ENCODE measurements at places on chromosomes 3 and 15.

DNA sequence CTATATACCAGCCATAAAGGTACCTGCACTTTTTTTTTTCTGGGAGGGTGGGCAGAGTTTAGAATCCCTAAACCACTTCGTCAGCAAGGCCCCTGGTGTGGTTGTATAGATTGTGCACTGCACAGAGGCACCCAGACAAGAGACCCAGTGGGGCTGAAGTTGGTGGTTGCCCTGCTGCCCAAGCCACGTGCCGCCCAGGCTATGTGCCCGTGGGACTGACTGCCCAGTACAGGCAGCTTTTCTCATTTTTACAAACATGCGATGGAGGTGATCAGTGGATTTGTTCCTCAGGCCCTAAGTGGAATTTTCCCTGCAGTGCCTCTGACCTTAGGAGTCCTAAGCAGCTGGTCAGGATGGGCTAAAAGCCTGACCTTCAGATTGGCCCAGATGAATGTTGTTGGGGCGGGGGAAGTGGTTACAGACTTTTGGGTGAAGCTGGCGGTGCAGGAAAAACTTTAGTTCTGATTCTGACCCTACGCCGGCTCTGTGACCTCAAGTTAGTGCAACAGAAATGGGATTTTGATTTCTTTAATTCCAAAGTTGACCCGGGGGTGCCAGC is 34.9 kb upstream of the LIMD1 start:
- DNase-seq = no peak

GRCh38 chr15:90002428-90002844 is 1.3 kb downstream of the ZNF710 start:
- DNase-seq = no peak

GRCh38 chr15:36161771-36162212 is 417.6 kb upstream of the CDIN1 start:
- peak; percentile 47 for DNase-seq

GRCh38 chr3:39168156-39168780 is 14.9 kb upstream of the CSRNP1 start:
- no peak for DNase-seq

GRCh38 chr3:138186221-138186620 is 880 bp upstream of the ARMC8 start:
- no peak for DNase-seq

- no peak for DNase-seq
These were observed 19.6 kb downstream of the OXNAD1 start for GRCh38 chr3:16284633-16285032.

DNA sequence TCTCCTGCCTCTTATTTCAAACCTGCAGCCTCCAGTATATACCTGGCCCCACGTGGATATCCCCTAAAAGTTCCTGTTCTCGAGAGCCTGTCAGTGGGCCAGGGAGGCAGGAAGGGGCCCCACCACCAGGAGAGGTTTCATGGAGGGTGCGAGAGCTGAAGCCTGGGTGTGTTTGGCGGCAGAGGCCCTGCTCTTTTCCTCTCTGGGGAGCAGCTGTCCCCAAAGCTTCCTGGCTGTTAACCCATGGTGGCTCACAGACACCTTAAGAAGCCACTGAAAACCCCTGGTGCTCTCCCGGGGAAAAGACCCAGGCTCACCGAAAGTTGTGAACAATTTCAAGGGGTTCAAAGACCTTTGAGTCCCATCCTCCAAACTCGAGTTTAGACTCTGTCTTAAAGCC is 1.1 kb downstream of the PRRT3 start:
- no peak for DNase-seq

- no peak for DNase-seq
These were observed 46.3 kb upstream of the TCAIM start for GRCh38 chr3:44292276-44292675.

- no peak for DNase-seq
These were observed 336.2 kb downstream of the ERC2 start for GRCh38 chr3:56131974-56132590.

DNA sequence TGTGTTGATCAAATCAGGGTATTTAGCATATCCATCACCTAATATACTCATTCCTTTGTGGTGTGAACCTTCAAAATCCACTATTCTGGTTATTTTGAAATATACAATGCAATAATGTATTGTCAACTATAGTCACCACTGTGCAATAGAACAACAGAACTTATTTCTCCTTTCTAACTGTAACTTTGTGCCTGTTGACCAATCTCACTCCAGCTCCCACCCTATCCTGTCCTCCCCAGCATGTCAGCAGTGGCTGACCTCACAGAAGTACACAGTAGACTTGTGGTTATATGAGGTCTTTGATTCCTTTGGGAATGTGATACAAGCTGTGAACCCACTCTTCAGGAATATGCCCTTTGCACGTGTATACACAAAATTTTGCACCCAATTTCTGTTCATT is 64.2 kb downstream of the ECT2 start:
- no peak for DNase-seq

GRCh38 chr3:15175605-15176004 is 30.4 kb upstream of the CAPN7 start:
- DNase-seq = no peak

- DNase-seq = peak; percentile 1
These were observed 123.9 kb upstream of the MEF2A start for GRCh38 chr15:99441871-99442251.

GRCh38 chr3:162441716-162442115 is 945.1 kb downstream of the OTOL1 start:
- DNase-seq = no peak

DNA sequence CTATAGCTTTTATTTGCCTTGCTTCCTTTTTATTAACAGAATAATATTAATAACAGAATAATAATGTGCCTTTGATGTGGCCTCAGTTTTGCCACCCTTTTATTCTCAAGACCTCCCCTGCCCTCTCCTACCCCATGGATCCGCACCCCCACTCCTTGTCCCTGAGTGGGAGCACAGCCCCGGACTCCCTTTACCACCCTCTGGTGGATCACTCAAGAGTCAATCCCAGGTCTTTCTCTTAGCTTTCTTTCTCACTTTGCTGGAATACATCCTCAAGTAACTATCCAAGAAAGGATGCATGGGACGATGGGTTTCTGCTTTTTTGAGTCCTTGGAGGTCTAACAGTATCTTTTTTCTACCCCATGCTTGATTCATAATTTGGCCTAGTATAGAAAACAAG is 63.4 kb downstream of the KLF13 start:
- DNase-seq = no peak

GRCh38 chr3:160671231-160671630 is 5.7 kb upstream of the ARL14 start:
- DNase-seq = no peak

DNA sequence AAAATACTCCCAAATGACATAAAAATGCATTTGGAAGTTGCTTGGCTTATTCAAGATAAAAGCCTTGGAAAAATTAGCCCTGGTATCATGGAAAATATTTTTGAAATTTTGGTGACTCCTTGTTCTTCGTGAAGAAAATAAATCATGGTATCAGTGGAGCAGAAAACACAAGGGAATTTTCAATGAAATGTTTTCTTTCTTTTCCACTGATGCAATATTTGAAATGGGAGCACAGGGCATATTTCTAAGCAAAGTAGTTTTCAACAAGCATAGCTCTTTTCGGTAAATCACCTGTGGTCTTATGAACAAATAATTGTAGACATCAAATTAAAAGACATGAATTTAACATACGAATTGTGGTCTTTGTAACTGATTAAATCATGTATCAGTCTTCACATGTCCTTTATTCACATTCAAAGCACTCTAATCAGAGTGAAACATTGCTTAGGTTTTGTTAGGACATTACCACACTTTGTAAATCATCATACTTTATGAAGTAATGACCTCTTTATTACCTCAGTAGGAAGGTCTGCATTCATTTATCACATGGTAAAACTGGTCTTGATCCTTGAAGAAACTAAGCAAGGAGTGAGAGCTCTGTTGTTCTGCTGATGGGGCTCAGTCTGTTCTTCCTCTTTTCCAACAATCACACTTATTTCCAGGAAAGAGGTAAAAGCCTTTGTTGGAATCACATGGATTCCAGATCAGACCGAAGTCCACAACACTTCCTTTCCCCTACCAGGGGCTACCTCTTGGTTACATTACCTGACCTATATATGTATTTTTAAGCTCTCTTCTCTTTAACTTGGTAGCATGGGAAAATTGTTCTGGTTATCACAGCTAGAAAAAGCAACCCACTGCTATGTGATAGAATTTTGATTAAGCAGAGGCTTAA is 413.5 kb upstream of the THBS1 start:
- no peak for DNase-seq

DNA sequence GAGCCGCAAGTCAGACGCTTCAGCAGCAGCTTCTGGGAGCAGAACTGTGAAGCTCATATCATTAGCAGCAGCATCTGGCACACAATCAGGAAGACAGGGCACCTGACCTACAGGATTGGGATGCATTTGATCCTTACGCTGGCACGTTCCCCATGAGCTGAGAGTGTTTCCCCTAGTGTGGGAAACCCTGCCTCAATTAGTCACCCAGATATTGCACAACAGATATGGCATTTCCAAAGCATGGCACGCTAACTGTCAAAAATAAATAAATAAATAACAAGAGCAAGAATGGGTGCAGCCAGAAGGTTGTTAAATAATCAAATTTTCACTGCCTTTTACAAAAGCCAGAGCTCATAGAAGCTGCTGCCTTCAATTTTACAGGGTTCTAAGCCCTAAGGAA is 189.6 kb upstream of the THBS1 start:
- no peak for DNase-seq

- no peak for DNase-seq
These were observed 18.1 kb upstream of the IL1RAP start for GRCh38 chr3:190495796-190496195.

GRCh38 chr3:130846181-130846580 is 47.7 kb upstream of the ATP2C1 start:
- DNase-seq = no peak

DNA sequence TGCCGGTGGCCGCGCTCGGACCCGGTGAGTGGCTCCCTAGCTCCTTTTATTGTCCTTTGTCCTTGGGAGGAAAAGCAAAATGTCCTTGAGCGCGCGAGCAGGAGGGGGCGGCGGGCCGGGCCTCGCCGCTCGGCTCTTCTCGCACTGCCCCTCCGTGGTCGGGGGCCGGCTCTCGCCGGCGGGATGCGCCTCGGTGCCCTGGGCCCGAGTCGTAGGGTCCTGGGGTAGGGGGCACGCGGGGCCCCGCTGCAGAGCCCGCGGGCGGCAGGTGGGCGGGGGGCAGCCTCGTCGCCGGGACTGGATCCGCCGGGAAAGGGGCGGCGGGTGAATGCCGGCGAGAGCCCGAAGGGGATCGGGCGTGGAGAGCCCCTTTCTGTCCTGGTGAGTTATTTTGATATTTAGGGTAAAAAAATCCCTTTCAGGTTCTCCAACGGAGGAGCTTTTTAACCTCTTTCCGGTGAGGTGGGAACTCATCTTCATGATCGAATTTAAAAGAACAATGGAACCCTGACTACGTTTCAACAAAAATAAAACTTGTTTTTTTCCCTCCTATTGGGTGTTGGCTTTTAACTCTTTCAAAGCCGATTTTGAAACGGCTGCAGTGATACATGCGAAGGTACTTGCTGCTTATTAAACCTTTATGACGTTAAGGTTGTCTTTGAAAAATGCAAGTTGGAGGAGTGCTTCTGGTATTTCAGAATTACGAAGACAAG is 16.8 kb upstream of the CHD2 start:
- no peak for DNase-seq

- DNase-seq = no peak
These were observed 97.4 kb upstream of the KLF13 start for GRCh38 chr15:31228980-31229826.

GRCh38 chr3:184260724-184261269 is 556 bp downstream of the CAMK2N2 start:
- no peak for DNase-seq

DNA sequence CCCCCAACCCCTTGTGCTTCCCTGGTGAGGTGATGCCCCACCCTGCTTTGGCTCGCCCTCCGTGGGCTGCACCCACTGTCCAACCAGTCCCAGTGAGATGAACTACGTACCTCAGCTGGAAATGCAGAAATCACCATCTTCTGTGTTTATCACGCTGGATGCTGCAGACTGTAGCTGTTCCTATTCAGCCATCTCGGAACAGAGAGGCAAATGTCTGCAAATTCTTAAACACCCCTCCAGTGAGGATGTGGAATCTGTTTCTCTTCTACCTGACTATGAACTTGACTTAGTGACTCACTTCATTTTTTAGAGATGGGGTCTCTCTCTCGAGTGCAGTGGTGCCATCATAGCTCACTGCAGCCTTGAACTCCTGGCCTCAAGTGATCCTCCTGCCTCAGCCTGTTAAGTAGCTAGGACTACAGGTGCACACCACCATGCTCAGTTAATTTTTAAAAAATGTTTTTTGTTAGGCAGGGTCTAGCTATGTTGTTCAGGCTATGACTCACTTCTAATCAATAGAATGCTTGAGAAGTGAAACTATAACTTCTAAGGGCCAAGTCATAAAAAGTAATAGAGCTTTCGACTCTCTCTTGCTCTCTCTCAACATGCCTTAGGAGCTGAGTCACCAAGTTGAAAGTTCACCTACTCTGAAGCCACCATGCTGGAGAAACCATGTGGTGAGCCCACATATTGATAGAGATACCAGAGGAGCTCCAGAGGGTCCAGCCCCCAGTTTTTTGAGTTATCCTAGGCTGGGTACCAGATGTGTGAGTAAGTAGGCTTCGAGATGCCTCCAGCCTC is 11.5 kb upstream of the PARP14 start:
- no peak for DNase-seq

GRCh38 chr15:91696981-91697380 is 156.5 kb upstream of the SLCO3A1 start:
- DNase-seq = no peak

GRCh38 chr3:46010519-46011113 is 15.0 kb upstream of the FYCO1 start:
- DNase-seq = no peak

DNA sequence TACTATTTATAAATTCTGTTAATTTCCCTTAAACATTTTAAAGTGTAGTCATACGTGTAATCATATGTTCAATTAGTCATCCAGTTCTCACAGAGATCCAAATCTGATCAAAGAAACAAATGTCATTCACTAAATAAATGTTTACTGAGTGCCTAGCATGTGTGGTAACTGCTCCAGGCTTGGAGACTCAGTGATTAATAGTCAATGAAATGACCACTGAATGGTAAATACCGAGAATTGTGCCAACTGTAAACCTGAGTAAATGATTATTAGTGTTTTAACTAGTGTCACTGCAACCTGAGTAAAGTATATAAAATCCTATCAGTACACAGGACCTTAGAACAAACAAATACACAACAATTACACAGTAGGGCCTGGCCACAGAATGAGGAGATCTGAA is 52.3 kb downstream of the SH3GL3 start:
- no peak for DNase-seq

DNA sequence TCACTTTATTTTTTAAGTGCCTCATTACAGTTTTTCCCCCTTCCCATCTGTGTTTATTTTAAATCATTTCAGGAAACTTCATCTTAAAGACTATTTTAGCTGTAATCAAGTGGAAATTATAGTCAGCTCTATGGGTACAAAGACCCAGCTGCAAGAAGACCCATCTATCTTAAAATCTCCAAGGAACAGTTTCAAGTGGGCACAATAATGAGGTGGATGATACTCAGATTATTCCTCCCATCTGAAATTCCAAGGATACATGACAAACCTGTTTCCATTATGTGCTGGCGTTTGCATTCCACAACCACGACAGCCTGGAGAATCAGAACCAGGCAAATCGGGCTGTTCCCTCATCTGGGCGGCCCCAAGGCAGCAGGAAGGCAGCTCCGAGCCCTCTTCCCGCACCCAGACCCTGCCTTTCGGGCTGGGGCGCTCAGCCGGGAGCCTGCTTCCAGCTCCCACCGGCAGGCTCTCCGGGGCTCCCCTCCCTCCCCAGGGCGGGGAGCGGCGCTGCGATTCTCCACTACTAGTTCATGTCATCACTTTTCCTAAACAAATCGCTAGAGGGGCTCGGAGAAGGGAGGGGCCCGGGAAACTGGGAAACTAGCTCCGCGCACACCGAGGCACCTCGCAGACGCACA is at the start of gene MGLL:
Gene MGLL (minus strand): TSS at position 475 of the 641 bp plus-strand sequence. CDS start 197 bp downstream, at position 278.
- no peak for DNase-seq

GRCh38 chr3:115281697-115282675 is 134.9 kb upstream of the ZBTB20 start:
- no peak for DNase-seq

Measured in tibial nerve (tissue), 4 donors.